Stimulated activated CD8-positive, alpha-beta memory T cell treated with anti-CD3 and anti-CD28 coated beads, Interleukin-12 subunit alpha, Interleukin-12 subunit beta, amount 100 ng/mL, for 1 hour (primary cell): ENCODE measurements at places on chromosomes 7 and 10.
A peak's percentile ranks its signal among the peaks of the same experiment; 100 is the strongest.

GRCh38 chr10:15365692-15366091 lies 5.4 kb downstream of the FAM171A1 start:
- DNase-seq = no peak

- no peak for DNase-seq
Observed at GRCh38 chr10:5512881-5513612, 11.7 kb upstream of the CALML3 start.

- DNase-seq = no peak
Observed at GRCh38 chr10:23379686-23380085, 35.1 kb upstream of the C10orf67 start.

- no peak for DNase-seq
Observed at GRCh38 chr10:101000915-101001658, 1.5 kb downstream of the LZTS2 start.

DNA sequence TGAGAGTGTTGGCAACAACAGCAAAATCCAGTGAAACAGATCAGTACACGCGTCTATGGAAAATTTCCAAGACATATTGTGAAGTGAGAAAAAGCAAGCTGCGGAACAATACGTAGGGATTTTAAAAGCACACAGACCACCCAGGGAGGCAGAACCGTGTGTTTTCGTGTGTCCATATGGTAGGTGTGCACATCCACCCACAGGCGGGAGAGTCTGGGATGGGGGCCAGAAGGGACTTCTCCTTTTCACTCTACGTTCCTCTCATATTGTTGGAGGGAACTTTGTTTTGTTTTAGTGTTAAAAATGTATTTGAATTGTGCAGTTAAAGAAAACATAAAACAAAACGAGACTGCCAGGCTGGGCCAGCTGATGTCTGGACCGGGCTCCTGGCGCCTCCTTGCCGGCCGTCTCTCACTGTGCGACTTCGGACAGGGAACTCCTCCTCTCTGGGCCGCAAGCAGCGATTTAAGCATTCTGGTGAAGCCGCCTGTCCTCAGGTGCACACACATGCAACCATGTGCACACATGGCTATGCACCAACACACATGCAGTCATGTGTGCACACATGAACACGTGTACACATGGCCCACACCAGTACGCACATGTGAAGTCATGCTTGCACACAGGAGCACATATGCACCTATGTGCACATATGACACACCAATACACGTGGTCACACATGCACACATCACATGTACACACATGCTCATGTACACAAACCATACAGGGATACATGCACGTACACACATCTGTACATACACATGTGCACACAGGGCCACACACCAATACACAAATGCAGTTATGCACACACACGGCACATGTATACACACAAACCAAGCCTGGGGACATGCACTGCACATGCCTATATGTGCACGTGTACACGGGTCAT lies 141.1 kb downstream of the ELFN1 start:
- DNase-seq = no peak

- no peak for DNase-seq
Observed at GRCh38 chr7:83749495-83749894, 100.6 kb upstream of the SEMA3E start.

DNA sequence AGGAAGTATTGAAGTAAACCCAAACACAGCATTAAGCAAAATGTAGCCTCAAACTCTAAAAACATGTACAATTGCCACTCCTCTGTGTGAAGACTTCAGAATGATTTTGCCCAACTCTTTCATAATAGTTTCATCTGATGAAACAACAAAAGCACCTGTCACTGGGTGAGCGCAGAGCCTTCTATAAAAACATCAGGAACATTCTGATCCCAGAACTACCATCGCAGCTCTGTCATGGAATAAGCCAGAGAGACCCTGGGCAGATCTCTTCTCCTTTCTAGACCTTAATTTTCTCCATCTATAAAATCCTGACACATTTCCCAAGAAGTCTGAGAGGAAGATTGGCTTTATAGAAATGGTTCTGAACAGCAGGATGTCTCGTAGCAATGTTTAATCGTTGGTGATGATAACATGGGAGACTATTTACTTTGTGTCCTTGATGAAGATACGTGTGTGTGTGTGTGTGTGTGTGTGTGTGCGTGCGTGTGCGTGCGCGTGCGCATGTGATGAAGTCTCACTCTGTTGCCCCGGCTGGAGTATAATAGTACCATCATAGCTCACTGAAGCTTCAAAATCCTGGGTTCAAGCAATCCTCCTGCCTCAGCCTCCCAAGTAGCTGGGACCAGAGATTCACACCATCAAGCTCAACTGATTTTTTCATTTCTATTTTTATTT lies 198.0 kb downstream of the KIAA1217 start:
- no peak for DNase-seq

- peak; percentile 8 for DNase-seq
Observed at GRCh38 chr7:151087245-151088018, 1.2 kb downstream of the AGAP3 start.

DNA sequence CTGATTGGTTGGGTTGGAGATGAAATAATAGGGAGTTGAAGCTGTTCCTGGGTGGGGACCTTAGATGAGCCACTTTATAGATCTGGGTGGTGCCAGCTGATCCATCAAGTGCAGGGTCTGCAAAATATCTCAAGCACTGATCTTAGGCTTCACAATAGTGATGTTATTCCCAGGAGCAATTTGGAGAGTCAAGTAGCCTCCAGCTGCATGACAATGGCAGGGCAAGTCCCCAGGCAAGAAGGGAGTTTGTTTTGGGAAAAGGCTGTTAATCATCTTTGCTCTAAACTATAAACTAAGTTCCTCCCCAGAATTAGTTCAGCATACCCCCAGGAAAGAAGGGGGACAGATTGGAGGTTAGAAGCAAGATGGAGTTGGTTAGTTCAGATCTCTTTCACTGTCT lies 47.7 kb upstream of the WAPL start:
- no peak for DNase-seq

DNA sequence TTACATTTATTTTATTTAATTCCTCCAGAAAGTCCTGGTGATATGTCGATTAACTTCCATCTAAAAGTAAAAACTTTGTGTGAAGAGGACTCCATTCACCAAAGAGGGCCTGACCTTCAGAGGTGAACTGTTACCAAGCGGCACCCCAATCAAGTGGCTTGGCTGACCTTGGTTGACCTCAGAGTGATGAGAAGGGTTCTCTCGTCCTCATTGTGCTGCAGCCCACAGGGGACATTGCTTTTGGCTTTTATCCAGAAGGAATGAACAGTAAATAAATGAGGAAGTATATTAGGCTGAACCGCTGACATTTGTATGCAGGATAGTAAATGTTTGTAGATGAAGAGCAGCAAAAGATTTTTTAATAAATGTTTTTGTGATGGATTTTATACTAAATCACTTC lies 172.4 kb upstream of the MKI67 start:
- no peak for DNase-seq

DNA sequence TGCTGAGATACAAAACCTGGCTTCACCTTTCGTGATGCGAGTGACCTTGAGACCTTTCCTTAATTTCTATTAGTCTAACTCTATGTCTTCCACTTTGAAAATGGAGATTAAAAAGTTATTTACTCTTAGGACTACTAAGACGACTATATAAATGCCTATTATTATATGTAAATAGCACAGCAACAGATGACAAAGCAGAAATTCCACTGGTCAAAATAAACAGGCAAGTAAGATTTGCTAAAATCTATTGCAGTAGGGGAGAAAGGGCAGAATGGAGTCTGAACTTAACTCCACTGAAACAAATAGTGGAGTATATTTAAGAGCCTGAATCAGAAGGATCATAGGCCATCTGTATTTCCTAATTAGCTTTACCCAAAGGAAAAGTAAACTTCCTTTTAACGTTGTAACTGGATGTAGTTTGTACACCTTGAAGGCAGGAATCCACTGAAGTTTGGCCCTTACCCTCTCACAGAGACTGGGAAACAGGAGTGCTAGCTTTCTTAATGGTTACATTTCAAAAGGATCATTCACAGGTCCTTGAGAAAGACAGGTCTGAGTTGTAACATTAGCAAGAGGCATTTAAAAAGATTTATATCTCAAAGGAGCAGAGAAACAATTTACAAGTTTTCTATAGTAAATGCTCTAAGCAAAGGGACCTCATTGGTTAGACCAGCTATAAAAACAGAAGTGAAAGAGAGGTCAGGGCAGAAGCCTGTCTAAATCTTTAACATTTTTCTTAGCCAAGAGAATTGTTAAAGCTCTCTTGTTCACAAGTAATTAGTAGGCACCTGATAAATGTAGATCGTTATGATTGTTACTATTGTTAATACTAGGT lies 332.5 kb downstream of the ZWINT start:
- DNase-seq = no peak

- DNase-seq = no peak
Observed at GRCh38 chr10:127252818-127253217, 56.4 kb upstream of the INSYN2A start.

DNA sequence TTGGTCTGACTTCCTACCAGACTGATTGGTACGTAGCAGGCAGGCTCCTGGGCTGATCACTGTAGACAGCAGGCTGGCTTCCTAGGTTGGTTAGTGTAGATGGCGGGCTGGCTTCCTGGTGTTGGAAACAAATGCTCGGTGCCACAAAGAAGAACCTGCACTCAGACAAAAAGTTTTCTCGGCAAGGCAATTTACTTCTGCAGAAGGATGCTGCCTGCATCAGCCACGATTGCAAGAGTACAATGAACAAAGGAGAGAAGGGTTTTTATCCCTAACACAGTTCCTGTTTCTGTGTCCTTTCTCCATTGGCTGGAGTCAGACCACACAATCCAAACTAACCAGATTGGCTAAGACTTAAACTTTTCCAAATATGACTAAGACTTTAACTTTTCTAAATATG lies 123.6 kb upstream of the PPP2R2D start:
- no peak for DNase-seq

DNA sequence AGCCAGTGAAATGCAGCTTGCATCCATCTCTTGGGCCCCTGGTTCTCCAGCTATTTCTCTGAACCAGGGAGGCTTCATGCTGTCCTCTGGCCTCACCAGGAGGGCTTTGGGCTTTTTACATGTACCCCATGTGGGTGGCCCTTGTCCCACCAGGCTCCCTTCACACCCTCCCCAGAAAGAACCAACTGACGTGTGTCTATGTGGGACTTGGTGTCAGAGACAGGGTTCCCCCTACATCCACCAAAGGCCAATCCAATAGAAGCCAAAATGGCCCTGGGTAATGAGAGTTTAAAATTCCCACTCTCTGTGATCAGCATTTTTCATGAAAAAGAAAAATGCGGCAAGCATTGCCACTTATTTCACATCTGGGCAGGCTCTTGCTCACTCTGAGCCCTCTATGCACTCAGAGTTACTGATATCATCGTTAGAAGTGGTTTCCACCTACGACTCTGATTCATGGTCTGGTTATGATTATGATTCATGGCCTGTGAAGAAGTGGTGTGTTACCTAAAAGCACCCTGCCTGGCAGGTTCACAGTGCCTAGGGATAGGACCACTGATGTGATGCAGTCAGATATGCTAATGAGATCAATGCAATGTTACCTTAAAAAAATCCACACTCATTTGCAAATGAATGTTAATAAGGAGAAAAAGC lies 133.5 kb downstream of the BUB3 start:
- no peak for DNase-seq

DNA sequence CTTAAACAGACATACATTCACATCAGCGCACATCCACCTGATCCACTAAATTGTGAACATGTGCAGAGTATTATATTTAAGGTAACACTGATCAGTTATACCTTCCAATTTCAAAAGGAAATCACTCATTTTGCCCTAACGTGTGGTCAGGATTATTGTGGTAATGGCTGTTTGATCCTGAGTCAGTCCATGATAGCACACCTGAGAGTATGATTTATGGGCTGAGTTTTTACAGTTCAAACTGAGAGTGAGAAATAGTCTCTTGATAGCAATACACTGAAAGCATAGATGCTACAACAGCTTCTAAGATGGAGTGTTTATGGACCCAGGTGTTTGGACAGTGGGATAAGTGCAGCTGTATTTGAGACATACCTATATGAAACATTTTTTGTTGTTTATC lies 96.7 kb downstream of the KIF20B start:
- DNase-seq = no peak

GRCh38 chr7:69610374-69611084 lies 12.3 kb downstream of the AUTS2 start:
- no peak for DNase-seq

- no peak for DNase-seq
Observed at GRCh38 chr10:87842220-87842641, 21.1 kb downstream of the KLLN start.

DNA sequence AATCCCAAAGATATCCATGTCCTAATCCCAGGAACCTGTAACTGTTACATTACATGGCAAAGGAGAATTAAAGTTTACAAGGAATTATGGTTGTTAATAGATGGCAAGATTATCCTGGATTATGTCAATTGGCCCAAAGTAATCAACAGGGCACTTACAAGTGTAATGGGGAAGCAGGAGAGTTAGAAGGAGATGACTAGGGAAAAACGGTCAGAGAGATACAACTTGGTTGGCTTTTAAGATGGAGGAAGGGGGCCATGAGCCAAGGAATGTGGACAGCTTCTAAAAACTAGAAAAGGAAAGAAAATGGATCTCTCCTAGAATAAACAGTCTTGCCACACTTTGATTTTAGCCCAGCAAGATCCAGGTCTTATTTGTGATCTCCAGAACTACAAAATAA lies 3.3 kb downstream of the JMJD1C start:
- no peak for DNase-seq

DNA sequence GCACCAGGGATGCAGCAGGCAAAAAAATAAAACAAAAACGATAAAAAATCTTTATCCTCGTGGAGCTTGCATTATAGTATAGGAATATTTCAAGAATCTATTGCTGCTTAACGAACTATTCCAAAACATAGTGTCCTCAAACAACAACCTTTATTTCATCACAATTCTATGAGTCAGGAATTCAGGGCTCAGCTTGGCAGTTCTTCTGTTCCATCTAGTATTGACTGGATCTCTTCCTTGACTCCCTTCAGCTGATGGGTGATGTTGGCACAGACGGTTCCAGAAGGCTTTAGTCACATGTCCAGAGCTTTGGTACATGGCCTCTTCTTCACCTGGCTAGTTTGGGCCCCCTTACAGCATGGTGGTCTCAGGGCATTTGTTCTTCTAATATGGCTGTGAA lies 88.0 kb downstream of the RTKN2 start:
- no peak for DNase-seq

- no peak for DNase-seq
Observed at GRCh38 chr10:87101996-87102395, 7.0 kb downstream of the SHLD2 start.

DNA sequence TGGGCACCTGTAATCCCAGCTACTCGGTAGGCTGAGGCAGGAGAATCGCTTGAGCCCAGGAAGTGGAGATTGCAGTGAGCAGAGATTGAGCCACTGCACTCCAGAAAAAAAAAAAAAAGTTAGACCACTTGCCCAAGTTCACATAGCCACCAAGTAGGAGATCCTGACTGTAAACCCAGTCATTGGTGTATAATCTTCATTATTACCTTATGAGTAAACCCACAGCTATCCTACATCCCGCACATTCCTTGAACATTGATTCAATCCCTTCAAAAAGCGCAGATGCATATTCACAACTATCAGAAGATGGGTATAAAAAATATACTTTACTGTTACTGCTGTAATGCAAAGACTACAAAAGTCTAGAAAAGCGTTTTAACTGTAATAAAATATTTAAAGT lies 512.9 kb downstream of the SUGCT start:
- no peak for DNase-seq
